Femur (tissue), 1 donor: ENCODE measurements at places on chromosomes 13 and 19.

- no peak for DNase-seq
These were observed 7.3 kb upstream of the TEKTIP1 start for GRCh38 chr19:3531716-3532115.

DNA sequence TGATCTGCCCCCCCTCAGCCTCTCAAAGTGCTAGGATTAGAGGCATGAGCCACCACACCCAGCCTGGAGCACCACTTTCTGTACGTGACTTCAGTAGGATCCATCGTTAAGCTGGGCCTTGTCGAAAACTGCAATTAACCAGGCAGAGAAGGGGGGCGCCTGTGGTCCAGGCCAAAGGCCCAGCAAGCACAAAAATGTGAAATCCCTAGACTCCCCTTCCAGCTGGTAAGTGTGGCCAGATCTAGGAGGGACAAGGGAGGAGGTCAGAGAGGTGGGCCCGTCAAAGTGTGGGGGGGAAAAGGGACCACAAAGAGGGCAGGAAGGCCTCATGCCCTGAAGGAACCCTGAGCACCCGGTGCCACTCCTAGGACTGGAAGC is 13.8 kb downstream of the DDX39A start:
- DNase-seq = no peak

DNA sequence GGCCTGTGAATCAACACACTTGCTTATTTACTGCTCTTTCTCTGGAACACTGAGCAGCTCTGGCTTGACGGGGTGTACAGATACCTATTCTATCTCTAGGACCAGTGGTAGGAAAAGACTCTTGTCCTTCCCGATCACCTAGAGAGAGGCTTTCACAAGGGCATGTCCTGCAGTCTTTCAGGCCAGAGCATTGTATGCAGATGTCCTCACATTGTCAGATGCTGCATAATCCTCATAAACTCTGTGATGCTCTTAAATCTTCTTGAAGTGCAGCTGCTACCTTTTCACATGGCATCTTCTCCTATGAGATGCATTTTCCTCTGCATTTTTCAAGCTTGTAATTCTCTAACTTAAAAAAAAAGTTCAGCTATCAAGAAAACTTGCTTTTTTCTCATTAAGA is 369.4 kb downstream of the OLFM4 start:
- no peak for DNase-seq

DNA sequence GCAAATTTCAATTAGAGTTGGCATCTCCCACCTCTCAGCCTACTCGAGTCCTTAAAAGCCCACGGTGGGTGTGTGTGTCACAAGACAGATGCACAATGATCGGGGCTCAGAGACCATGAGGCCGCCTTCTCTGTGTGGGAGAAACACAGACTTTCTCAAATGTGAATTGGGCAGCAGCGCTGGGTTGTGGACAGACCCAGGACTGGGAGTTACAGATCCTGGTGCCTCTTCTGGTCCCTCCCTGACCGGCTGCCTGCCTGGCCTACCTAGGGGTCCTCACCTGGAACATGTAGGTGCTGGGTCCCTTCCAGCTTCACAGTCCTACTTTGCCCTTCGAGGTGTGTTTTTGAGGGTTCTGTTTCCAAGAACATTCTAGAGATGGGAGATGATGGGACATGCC is 4.9 kb downstream of the CEACAM8 start:
- DNase-seq = no peak

GRCh38 chr19:17488593-17489391 is 18.5 kb downstream of the SLC27A1 start:
- DNase-seq = peak; percentile 78

- DNase-seq = peak; percentile 79
These were observed 54.5 kb downstream of the RASA3 start for GRCh38 chr13:114077933-114078325.

DNA sequence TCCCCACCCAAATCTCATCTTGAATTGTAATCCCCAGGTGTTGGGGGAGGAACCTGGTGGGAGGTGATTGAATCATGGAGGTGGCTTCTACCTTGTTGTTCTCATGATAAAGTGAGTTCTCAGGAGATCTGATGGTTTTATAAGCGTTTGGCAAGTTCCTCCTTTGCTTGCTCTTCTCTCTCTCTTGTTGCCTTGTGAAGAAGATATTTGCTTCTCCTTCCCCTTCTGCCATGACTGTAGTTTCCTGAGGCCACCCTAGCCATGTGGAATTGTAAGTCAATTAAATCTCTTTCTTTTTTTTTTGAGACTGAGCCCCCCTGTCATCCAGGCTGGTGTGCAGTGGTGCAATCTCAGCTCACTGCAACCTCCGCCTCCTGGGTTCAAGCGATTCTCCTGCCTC is 34.4 kb downstream of the VSTM1 start:
- DNase-seq = no peak

DNA sequence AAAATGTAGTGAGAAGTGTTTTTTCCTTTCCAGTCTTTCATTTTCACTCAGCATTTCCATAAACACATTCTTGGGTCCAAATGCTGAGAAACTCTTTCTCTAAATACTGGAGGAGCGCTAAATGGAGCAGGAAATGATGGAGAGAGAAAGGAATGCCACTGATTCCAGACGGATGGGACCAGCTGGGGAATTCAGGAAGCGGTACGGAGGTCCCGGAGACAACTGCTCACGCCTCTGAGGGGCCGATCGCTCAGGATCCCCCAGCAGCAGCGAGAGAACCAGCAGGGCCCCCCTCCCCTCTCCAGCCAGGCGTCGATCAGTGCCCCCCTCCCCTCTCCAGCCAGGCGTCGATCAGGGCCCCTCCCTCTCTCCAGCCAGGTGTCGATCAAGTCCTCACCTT is 13.2 kb downstream of the RASA3 start:
- DNase-seq = peak; percentile 90

DNA sequence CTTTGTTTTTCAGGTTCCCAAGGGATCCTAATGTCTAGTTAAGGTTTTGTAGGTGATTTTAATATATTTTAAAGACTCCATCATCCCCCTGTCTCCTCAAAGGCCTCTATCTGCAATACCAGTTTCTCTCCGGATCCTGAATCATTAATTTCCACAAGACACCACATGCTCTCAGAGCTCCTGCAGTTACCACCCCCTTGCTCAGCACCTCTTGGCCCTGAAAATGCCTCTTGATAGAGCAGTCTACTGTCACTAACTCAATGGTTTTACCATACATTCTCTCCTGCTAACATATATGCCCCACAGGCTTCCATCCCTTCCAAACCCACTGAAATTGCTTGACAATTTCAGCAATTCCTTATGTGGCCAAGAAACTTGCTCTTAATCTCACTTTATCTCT is 1.9 kb upstream of the PEG3 start:
- DNase-seq = no peak

- DNase-seq = no peak
These were observed 431.2 kb downstream of the FOXO1 start for GRCh38 chr13:40235160-40235796.

- DNase-seq = no peak
These were observed 1.6 kb upstream of the KMT2B start for GRCh38 chr19:35715981-35716800.

GRCh38 chr13:114143806-114144605 is 11.6 kb upstream of the RASA3 start:
- peak; percentile 24 for DNase-seq

GRCh38 chr19:56896095-56896494 is 55.6 kb upstream of the PEG3 start:
- DNase-seq = peak; percentile 50

- no peak for DNase-seq
These were observed 18.5 kb downstream of the PSPC1 start for GRCh38 chr13:19764237-19764636.

- DNase-seq = no peak
These were observed 32.2 kb upstream of the GGACT start for GRCh38 chr13:100620792-100621191.

DNA sequence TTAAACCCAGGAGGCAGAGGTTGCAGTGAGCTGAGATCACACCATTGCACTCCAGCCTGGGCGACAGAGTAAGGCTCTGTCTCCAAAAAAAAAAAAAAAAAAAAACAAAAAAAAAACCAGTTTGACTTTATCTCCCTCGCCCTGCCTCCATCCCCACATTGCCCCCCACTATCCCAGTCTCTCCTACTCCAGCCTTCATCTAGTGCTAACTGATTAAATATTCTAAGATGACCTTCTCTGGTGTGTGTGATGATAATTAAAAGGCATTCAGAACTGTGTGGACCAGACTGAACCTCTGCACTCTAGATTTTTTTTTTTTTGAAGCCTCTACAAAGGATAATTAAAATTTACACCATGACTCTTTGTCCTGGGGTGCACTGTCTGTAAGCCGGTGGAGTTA is 6.0 kb upstream of the DLL3 start:
- DNase-seq = no peak

- DNase-seq = no peak
These were observed 17.8 kb downstream of the KL start for GRCh38 chr13:33033986-33034385.

DNA sequence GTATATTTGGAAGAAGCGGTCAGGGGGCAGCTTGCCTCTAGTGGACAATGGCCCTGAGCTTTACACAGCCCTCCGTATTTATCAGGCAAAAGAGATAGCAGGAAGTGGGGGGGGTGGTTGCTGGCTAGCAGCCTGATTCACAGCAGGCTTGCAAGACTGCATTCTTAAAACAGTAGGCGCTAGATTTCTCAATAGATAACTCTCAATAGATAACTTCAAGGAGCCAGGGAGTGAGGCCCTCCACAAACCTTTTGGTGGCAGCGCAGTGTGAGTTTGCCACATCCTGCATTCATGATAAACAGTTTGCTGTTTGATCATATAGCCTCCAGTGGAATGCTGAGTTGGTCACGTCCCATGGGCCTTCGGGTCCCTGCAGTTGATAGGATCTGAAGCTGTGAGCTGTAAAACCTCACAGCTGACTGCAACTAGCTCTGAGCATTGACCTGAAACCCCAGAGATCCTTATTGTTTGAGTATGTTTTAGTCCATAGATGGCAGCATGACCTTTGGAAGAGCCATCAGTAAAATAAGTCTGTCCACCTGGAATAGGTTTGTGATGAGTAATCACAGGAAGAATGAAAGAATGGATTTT is 12.2 kb downstream of the FPR3 start:
- no peak for DNase-seq

DNA sequence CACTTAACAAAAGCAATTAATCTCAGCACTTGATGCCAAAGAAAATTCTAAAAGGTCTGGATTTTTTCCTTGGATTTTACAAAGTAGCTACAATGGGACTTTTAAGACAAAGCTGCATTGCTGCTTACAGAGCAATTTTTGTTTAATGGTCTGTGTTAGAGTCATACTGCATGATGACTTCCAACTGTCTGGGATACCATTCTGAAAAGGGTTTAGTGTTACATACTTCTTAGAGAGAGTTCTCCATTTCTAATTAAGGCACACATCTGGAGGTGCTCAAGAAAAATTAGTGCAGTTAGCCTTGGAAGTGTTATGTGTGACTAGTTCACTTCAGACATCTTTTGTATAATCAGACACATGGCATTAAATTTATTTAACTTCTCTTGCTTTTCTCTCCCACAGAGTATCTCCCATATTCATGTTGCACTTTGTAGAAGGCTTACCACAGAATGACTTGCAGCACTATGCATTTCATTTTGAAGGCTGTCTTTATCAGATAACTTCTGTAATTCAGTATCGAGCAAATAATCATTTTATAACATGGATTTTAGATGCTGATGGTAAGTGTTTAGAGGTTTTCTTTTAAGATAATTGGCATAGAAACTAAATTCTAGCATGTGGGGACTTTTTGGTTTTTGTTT is 35.1 kb downstream of the USPL1 start:
- DNase-seq = no peak

DNA sequence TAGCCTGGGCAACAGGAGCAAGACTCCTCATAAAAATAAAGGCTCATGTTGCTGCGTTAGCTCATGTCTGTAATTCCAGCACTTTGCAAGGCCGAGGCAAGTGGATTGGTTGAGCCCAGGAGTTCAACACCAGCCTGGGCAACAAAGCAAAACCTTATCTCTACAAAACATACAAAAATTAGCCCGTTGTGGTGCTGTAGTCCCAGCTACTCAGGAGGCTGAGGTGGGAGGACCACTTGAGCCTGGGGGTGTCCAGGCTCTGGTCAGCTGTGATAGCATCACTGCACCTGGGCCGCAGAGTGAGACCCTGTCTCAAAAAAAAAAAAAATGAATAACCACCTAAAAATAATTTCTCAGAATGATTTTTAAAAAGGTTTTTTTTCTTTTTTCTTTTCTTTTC is 3.9 kb upstream of the NUDT19 start:
- DNase-seq = no peak

DNA sequence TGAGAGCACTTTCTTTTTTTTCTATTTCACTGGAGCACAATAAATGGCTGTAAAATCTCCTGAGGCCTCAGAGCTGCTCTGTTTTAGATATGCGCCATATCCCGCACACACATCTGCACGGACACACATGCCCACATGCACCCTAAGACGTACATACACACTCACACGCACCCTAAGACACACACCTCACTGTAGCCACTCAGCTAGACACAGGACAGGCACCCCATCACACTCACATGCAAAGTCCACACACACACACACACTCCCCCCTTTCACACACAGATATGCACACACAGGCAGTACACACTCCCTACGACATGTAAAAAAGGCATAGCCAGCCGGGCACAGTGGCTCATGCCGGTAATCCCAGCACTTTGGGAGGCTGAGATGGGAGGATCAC is 8.8 kb downstream of the ELOF1 start:
- no peak for DNase-seq

DNA sequence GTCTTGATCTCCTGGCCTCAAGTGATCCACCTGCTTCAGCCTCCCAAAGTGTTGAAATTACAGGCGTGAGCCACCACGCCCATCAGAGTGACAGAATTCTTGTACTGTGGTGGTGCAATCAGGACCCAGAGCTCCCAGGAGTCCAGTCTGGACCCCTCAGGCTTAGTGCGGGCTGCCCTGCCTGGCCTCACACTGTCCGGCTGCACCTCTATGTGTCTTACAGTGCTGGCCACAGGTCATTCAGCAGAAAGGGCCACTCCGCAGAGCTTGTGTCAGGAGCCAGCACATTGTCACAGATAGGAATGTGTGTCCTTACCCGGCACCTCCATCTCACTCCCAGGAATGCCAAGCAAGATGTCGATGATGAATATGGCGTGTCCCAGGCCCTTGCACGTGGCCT is 49.2 kb downstream of the SMARCA4 start:
- DNase-seq = no peak

- DNase-seq = no peak
These were observed 99.5 kb upstream of the SPATA13 start for GRCh38 chr13:24060993-24061392.

- no peak for DNase-seq
These were observed 13.1 kb upstream of the ADPRHL1 start for GRCh38 chr13:113466383-113466782.

DNA sequence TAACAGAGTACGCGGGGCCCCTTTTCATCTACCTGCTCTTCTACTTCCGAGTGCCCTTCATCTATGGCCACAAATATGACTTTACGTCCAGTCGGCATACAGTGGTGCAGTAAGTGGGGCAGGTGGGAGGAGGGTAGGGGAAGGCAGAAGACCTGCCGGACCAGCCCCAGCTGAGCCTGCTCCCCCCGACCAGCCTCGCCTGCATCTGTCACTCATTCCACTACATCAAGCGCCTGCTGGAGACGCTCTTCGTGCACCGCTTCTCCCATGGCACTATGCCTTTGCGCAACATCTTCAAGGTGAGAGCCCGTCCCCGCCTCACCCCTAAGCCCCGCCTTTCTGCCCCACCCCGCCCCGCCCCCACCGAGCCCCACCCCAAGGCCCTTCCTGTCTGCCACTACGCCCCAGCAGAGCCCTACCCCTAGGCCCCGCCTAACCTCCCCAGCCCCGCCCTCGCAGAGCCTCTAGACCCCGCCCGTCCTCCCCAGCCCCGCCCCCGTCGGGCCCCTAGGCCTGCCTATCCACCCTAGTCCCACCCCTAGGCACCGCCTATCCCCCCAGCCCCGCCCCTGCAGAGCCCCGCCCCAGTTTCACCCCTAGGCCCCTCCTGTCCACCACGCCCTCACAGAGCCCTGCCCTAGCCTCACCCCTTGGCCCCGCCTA is 7.7 kb downstream of the NDUFB7 start:
- no peak for DNase-seq
